ENCODE measurements at places on chromosomes 3 and 15.

DNA sequence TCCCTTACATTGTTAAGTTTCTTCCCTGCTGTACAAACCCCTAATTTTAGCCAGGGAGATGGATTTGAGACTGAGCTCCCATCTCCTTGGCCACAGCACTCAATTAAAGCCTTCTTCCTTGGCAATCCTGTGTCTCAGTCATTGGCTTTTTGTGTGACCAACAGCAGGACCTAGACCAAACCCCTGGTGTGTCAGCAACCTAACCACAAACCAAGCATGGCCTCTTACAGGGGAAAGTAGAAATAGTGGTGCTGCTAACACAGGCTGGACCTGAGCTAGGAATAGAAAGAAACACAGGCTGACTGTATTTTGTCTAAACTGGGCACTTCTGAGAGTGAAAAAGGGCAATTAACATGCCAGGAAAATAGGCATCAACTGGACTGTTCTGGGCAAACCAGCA lies 37.9 kb downstream of the PPCDC start:
- peak; percentile 42 for DNase-seq

GRCh38 chr15:69486481-69487110 lies 34.0 kb downstream of the RPLP1 start:
- DNase-seq, result no peak

GRCh38 chr3:101179637-101180036 lies 140.7 kb downstream of the IMPG2 start:
- no peak for DNase-seq

GRCh38 chr15:64987136-64987535 lies 2.6 kb downstream of the SPG21 start:
- DNase-seq, result no peak

DNA sequence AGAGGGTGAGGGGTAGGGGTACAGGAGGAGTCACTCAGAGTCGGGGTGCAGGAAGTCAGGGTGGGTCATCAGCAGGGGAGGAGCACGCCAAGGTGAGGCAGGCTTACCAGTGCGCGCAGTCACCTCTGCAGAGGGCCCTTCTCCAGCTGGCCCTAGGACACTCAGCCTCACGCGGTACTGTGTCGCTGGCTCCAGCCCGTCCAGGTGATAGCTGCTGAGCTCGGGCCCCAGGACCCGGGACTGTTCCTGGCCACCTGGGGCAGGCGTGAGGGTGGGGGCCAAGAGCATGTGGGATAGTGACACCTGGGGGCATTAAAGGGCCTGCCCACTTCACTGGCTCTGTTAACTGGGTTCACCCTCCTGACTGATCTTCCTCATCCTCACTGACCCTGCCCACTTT lies 7.4 kb downstream of the COL7A1 start:
- no peak for DNase-seq

DNA sequence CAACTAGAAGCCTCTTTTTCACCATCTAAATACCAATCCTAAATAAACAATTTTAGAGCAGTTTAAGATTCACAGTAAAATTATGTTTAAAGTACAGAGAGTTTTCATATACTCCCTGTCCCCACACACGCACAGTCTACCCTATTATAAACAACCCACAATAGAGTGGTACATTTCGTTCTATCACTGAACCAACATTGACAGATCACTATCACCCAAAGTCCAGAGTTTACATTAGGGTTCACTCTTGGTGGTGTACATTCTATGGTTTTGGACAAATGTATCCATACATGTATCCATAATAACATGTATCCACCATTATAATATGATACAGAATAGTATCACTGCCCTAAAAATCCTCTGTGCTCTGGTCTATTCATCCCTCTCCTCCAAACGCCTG lies 89.0 kb downstream of the MLH1 start:
- no peak for DNase-seq

GRCh38 chr3:70049761-70050160 lies 50.2 kb downstream of the SAMMSON start:
- no peak for DNase-seq

- no peak for DNase-seq
Observed at GRCh38 chr15:75697523-75697922, 15.1 kb downstream of the CSPG4 start.
